NB4 (cell line): ENCODE measurements at places on chromosomes 13 and 19.
A peak's percentile ranks its signal among the peaks of the same experiment; 100 is the strongest.

DNA sequence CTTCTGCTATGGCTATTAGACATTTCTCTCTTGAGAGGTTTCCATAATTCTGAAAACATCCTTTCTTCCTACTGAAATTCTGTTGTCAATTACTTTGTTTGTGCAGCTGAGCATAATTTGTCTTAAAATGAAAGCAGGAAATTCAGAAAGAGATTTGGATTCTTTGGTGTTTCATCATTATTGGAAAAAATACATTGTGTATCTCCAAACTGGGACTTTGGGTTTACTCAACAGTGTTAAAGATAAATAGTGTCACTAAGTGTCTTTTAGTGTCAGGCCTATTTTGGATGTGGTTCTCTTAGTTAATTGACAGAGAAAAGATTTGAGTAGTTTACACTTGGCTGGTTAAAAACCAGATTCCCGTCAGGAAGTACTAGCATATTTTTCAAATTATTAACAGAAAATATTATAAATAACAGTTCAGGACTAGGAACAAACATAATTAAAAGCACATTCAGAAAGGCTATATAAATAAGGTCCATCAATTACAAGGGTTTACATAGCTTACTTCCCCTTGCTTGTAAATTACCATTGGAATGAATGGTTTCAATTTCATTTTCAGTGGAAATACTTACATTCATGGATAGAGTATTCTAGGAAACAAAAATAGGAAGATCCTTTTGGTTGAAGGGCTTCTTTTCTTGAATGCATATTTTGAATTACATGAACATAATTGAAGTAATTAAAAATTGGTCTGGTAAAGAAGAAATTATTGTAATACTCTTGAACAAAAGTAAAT is 483.1 kb downstream of the GPC6 start:
- no peak for DNase-seq

GRCh38 chr19:19256072-19256969 is 16.8 kb downstream of the TM6SF2 start:
- peak; percentile 79 for DNase-seq

DNA sequence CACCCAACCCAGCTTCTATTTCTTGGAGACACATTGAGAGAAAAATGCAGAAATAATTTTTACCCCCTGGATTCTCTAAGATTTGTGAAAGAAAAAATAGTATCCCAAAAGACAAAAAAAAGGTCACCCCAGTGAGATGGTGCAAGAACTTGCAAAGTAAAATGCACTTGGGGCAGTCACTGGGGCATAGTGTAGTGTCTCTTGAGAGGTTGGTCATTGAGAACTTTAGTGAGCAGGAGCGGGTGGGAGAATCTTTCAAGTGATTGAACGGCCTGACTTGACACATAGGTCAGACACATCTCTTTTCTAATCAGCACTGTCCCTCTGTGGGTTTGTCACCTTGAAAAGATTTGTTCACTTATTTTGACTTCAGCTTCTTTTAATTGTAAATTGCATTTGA is 2.4 kb downstream of the ZNF85 start:
- DNase-seq, result peak; percentile 6

DNA sequence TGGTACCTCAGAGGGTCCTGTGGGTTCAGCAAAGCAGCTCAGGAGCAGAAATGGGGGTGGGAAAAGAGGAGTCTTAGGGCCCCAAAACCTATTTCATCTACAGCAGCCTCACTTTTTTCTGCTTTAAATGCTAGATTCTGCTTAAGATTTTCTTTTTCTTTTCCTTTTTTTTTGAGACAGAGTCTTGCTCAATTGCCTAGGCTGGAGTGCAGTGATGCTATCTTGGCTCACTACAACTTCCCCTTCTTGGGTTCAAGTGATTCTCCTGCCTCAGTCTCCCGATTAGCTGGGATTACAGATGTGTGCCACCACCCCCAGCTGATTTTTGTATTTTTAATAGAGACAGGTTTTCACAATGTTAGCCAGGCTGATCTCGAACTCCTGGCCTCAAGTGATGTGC is 30.7 kb upstream of the WDFY2 start:
- DNase-seq, result peak; percentile 53

DNA sequence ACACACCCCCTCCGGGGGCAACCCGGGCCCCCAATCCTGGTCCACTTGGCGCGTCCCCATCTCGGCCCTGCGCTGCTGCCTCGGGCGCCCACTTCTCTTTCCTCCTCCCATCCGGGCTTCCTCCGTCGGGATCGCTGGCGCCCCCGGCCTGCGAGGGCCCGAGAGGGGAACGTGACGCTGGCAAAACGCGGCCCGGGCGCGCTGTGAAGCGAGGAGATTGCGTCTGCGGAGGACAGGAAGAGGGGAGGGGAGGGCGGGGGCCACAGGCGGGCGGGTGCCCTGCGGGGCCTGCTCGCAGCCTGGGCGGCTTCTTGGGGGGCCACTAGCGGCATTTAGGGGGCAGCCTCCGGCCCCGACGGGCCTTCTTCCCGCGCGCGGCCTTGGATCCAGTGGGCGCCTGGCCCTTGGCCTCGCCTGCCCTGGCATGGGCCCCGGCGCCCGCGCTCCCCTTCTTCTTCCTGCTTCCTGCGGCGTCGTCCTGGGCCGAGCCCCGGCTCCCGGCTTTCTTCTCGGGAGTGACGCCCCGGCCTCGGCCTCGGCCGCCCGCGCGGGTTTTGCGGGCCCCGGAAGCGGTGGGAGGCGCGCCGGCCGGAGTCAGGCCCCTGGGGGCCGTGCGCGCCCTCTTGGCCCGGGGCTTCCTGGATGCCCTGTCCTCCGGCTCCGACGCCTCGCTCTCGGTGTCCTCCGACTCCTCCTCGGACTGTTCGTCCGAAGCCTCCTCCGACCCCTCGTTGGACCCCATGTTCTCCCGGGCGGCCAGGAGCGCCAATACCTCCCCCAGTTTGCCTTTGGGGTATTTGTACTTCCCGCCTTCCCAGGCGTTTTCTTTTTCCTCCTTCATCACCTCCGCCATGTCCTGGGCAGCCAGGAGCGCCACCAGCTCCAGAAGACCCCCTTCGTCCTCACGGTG is 2.2 kb downstream of the PNMA8B start:
- DNase-seq, result peak; percentile 56

DNA sequence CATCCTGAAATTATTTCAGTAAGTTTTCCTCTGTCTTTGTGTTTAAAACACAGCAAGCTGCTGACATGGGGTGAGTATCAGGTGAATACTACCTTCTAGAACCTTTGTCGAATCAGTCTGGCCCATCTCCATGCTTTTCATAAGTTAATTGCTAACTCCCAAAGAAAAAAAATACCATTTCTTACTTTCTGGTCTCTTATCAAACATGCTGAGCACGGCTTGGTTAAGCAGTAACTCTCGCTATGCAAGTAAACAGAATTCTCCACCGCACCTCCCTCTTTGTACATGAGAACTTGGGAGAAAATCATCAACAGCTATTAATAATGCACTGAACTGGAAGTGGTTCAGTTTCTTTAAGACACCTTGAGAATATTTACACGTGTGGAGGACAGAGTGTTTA is 88.6 kb downstream of the FGF9 start:
- no peak for DNase-seq

DNA sequence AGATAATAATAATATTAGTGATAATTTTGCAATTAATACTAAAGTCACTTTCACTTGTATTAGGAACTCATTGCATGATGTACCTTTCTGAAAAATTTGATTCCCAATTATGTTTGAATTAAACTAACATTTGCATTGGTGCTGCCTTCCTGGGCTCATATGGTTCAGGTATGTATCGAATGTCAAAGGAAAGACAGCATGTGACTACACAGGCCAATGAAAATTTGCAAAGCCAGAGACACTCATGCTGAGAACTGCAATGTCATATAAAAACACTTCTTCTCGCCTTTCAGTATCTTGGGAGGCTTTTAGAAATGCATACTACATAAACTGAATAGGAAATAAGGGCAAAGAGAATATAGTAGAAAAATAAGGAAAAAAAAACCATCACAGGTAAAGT is 44.3 kb downstream of the RAP2A start:
- DNase-seq, result no peak

- no peak for DNase-seq
Measured at GRCh38 chr19:49343123-49343522, 7.9 kb downstream of the CD37 start.

GRCh38 chr13:41250993-41251392 is 12.4 kb downstream of the MTRF1 start:
- no peak for DNase-seq

DNA sequence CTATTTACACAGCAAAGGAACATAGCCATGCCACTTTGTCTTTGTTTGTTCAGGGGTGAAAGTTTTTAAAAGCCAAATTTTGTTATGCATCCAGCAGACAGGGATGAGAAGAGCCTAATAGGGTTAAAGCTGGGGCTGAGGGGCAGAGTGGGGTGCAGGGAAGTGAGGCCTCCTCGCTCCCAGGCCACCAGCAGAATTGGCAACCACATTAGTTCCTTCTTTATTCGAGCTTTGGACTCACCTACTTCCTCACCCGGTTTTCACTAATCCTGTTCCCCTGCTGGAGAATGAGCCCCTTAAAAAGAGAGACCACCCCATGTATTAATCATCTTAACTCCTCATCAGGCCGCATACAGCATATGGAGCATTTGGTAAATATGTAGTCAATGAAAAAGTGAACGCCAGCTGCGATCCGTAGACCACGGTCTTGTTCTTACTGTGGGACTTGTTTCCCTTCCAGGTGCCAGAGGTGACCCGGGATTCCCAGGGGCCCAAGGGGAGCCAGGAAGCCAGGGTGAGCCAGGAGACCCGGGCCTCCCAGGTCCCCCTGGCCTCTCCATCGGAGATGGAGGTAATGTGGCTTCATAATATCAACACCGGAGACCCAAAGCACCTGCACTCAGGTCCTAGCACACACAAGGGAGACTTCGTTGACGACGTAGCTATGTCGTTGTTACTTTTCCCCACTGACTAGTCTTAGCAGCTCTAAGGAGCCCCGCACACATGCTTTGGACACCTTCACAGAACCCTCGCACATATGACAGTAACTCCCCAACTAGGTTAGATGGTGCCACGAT is 112.1 kb downstream of the RAB20 start:
- no peak for DNase-seq

- DNase-seq, result no peak
Measured at GRCh38 chr19:6648141-6648715, 21.7 kb downstream of the TNFSF14 start.

DNA sequence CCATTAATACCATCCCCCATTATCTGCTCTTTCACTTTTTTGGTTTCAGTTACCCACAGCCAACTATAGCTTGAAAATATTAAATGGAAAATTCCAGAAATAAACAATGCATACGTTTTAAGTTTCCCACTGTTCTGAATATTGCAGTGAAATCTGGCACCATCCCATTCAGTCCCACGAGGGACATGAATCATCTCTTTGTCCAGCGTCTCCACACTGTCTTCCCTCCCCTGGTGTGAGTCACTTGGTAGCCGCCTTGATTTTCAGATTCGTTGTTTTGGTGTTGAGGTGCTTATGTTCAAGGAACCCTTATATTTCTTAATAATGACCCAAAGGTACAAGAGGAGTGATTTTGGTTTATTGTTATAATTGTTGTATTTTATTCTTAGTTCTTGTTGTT is 246.1 kb downstream of the DCT start:
- DNase-seq, result no peak

- DNase-seq, result no peak
Measured at GRCh38 chr19:30780032-30780431, 407.8 kb downstream of the ZNF536 start.

GRCh38 chr13:73521985-73522524 is 463.2 kb downstream of the KLF5 start:
- DNase-seq, result no peak

DNA sequence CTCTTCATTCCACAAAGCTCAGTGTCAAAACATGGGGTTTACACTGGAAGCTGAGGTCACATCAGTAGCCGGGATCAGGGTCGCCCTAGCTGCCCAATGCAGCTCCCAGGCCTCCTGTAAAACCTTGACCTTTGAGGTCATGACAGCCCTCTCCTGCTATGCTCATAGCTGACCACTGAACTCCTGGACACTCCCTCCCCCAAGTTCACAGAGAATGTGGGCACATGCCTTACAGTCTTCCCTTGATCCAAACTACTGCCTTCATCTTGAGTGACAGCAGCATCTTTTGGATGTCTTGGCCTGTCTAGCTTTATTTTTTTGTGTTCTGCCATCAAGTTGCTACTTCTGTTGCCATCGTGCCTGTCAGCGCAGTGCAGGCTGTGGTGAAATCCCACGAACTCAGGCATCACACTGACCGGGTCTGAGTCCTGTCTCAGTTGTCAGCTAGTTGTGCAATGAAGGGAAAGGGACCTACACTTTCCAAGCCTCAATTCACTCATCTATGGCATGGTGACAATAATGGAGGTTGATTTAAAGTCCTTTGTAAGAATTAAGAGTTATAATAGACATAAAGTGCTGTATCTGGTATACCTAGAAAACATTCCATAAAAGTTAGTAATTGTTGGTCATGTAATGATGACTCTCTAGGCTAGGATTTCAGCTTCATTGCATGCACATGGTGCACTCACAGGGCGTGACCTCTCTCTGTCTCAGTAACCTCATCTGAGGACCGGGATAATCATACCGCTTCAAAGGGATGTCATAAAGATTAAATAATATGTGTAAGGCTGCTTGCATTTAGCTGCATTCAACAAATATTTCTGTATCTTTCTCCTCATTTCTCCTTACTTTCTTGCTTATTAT is 16.4 kb upstream of the ALOX5AP start:
- no peak for DNase-seq

DNA sequence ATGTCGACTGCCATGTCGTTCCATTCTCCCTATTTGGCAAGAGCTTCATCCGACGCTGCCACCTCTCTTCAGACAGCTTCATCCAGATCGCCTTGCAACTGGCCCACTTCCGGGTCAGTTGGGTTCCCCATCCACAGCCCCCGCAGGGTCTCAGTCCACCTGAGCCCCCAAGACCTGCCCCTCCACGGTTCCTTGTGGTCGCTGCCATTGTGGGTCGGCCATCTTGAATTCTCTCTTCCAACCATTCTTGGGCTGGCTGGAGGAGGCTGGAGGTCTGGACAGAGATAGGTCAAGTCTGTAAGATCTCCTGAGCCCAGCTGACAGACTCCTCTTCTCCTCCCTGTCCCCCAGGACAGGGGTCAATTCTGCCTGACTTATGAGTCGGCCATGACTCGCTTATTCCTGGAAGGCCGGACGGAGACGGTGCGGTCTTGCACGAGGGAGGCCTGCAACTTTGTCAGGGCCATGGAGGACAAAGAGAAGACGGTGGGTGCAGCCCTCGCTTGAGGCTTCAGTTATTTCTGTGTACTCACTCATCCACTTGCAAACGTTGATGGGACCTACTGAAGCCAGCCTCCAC is 19.5 kb downstream of the CPT1C start:
- DNase-seq, result no peak

- no peak for DNase-seq
Measured at GRCh38 chr13:21736926-21737325, 66.1 kb downstream of the FGF9 start.

DNA sequence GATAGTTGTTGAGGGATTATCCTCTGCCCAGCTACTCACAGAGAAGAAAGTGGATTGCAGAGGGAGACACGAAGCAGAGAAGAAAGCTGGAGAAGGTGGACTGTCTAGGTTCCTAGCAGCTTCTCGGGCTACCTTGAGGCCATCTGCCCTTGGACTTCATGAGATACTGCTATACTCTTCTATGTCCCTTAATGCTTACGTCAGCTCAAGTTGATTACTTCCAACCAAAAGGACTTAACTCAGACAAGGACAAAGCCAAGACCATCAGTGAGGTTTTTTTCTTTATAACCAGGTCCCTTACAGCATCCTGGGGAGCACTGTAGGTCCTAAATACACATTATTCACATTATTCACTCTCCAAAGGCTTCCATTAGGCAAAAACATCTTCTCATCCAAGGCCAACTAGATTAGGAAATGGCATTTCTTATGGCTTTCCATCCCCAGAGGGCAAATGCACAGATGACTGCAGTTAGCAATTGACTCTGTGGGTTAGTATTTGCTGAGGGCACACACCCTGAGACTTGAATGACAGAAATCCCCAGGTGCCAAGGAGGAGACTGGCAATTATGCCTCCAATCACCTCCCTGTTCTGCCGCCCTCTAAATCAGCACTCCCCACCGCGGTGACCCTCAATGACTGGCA is 4.1 kb upstream of the UBE2L5 start:
- no peak for DNase-seq
